ENCODE measurements at places on chromosomes 12 and 14.

DNA sequence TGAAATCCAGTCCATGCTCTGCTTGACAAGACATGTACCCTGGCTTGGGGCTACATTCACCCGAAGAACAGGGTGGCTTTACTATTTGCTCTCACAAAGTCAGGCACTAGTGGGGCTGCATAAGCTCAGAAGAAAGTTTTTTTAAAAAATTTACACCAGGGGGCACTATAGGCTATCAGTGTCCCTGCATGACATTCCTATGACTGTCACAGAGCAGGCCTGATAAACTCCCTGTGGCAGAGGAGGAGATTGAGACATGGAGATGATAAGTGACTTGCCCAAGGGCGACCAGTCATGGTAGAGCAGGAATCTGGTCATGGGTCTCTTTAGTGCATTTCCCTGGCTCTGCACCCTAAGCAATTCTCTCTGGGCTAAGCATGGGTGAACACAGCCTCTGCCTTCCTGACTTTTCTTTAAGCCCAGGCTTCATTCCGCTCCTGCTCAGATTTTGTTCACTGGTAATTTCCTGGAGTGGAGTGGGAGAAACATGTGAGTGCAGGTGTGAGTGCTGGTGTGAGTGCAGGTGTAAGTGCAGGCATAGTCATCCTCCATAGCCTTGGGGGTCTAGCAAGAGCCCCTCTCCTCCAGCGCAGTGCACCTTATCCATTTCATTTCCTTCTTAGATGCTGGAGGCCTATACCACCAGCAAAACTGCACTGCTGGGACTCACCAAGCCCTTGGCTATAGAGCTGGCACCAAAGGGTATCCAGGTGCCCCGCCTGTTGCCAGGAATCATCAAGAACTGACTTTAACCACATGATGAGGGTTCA lies 91.6 kb downstream of the DHRS2 start:
- no peak for DNase-seq

GRCh38 chr14:89308232-89308959 lies 108.6 kb downstream of the FOXN3 start:
- DNase-seq = no peak

- no peak for DNase-seq
Observed at GRCh38 chr14:57652769-57653168, 159.1 kb upstream of the CCDC198 start.

DNA sequence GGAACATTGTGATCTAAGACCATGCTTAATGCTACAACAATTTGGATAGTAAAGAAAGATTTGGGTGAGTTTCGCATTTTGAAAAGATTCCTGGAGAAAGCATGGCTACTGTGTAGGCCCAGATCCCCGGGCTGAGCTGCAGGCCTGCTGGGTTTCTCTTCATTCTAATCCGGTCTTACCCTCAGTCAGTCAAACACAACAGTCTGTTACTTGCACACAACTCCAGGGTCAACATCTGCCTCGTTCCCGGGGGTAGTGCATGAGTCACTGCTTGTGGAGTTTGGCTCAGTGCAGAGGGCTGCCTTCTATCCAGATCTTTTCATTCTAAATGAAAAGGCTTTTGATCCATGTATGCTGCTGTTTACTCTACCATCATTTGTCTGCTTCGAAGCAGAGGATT lies 60.4 kb upstream of the SEL1L start:
- DNase-seq = no peak

- DNase-seq = no peak
Observed at GRCh38 chr14:90109858-90110257, 48.1 kb downstream of the KCNK13 start.

Measured in GM12864 (cell line).